Islet precursor cell (in vitro differentiated cells): ENCODE measurements at places on chromosomes 2 and 18.

DNA sequence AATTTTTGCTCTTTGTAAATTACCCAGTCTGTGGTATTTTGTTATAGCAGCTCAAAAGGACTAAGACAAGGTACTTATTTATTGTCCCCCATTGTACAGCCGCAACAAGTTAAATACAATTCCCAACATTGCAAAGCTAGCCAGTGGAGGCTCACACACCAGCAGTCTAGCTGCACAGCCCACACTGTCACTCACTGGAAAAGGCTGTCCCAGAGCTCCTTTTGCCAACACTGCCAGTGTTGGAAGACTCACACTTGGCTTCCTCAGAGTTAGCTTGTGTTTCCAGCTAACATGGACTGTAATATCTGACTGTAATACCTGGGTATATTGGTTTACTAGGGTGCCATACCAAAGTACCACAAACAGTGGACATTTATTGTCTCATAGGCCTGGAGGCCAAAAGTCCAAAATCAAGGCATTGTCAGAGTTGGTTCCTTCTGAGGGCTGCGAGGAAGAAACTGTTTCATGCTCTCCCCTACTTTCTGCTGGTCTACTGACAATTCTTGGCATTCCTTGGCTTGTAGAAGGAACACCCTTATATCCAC, 6.6 kb upstream of the DYM start:
- no peak for DNase-seq

GRCh38 chr18:44857744-44858491, 177.2 kb downstream of the SETBP1 start:
- DNase-seq: no peak

DNA sequence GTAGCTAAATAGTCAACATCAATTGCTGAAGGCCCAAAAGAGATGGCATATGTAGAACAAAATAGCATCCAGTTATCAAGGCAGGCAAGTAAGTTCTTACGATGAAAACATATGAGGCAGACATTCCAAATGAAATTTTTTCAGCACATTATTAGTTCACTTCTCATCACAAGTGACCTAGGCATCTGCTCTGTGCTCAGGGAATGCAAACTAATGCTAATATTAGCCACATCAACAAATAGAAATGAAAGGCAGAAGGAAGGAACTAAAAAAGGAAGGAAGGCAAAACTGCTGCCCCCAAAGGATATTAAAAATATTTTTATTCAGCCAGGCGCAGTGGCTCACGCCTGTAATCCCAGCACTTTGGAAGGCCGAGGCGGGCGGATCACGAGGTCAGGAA, 51.2 kb upstream of the ROCK1 start:
- no peak for DNase-seq

GRCh38 chr2:150125188-150125587, 362.3 kb downstream of the RND3 start:
- no peak for DNase-seq

DNA sequence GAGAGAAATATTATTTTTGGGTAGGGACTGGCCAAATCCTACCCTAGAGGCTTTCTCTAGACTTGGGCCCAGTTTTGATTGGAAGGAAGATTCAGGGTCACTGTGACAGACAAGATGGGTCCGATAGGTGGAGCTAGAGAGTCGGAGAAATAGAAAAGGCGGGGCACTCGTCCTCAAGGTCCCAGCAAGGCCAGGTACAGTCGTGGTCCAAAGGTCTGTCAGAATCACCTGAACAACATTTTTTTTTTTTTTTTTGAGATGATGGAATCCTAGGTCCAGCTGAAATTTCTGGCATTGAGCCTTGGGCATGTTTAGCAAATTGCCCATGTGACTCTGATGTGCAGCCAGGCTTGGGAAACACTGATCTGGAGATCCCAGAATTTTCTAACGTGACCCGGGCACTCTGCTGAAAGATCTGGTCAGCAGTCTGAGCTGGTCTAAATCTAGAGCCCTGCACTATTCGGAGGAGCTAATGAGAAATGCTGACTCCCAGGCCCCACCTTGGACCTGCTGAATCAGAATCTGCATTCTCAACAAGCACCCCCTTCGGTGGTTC, 23.0 kb upstream of the NTSR2 start:
- no peak for DNase-seq

DNA sequence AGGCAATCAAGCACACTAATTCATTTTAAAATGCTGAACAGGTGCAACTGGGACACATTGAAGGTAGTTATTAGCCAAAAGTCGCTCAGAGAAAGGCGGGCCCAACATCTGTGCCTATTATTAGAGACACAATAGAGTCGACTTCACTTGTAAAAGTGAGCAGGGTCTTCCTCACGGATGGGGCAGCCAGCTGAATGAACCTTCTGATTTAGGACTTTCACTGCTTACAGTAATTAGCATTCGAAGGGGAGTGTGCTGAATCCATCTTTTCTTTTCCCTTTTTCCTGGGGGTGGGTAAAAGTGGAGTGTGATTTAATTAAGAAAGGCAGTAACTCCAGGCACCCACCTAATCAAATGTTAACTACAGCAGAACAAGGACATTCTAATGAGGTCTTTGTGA, 677.7 kb downstream of the DCDC2C start:
- DNase-seq: no peak

- DNase-seq: peak; percentile 71
These were observed 119.3 kb upstream of the PKDCC start for GRCh38 chr2:41928526-41928925.

- no peak for DNase-seq
These were observed 39.6 kb upstream of the LDLRAD4 start for GRCh38 chr18:13178976-13179375.

DNA sequence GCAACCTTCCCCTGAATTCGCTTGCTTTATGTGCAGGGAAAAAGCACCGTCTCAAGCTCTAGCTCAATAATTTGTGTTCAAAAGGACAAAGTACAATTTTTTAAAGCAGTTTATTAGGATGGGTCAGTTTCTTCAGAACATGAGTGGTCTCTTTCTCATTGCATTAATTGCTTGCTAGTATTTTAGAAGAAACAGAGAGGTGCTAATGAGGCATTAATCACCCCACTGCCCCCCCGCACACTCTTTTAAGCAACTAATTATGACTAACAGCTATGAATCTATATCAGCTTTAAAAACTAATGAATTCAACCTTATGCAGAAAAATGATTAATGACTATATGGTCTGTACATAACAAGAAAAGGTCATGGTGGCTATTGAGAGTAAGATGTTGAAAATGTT, 262.1 kb upstream of the ST6GAL2 start:
- no peak for DNase-seq

DNA sequence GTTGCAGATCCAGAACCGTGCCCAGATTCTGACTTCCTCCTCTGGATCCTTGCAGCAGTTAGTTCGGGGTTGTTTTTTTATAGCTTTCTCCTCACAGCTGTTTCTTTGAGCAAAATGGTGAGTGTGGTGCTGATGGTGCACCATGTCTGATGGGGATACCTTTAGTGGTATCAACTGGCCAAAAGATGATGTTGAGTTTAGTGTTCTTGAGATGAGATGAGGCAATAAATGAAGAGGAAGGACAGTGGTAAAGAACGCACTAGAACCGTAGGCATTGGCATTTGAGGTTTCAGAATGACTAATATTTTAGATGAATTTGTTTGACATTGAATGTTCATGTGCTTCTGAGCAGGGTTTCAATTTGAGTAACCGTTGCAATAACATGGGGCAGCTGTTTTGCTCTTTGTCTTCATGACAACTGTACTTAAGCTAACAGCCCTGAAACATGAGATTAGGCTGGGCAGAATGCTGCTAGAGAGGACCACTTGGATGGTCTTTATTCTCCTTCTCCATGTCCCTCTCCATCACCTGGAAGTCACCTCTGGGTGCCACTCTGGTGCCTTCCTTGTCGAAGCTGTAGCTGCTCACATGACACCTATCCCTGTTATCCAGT, 3.9 kb downstream of the CTLA4 start:
- DNase-seq: no peak

- DNase-seq: peak; percentile 48
These were observed 317.1 kb downstream of the MYCN start for GRCh38 chr2:16257322-16258028.

GRCh38 chr2:32926708-32927084, 20.1 kb upstream of the LTBP1 start:
- peak; percentile 92 for DNase-seq

DNA sequence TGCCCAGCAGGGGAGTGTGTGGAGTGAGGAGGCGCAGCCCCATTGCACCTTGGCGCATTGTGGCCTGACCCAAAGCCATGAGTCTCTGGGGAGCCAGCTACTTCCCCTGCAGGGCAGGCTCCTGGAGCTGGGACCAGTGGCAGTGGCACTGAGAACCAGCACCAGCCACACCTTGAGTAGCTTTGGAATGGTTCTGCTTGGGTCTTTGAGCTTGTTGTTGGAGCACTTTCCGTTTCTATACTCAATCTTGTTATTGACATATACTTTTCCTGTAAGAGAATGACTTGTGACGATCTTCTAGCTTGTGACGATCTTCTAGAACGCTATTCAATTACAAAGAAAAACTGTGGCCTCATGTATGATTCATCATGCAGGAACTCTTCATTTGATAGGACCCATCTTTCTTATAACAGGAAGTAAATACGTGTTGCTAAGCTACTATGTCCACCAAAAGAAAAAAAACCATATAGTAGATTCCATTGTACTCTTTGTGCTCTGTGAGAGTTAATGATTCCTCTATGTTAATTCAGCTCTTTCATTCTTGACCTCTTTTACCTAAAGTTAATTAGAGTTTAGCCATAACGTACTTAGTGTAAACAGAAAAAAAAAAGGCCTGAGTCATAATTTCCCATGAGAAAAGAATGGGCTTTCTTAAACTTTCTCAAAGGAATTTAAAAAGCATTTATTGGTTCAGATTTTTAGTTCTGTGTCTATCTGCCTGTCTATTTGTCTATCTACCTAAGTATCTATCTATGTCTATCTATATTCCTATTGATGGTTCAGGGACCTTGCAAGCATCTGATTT, 113.1 kb downstream of the GATA6 start:
- no peak for DNase-seq

DNA sequence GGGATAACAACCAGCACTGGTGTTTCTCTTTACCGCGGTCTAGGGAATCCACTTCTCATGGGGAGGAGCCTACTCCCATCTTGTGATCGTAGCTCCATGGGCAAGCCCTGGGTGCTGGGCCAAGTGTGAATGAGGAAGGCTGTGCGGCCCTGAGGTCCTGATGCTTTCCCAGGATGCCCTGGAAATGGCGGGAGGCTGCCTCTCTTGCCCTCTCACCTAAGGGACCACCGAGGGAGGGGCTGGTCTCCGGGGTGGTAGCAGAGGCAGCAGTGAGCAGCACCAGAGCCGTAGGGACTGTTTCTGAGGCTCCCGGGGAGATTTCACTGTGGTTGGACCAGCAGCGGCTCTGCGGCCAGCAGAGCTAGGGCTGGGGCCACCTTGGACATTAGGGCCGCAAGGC, 15.5 kb upstream of the NPPC start:
- DNase-seq: no peak

- DNase-seq: no peak
These were observed 5.3 kb upstream of the KRCC1 start for GRCh38 chr2:88060907-88061275.

GRCh38 chr2:104312684-104313083, 541.2 kb upstream of the POU3F3 start:
- DNase-seq: no peak

DNA sequence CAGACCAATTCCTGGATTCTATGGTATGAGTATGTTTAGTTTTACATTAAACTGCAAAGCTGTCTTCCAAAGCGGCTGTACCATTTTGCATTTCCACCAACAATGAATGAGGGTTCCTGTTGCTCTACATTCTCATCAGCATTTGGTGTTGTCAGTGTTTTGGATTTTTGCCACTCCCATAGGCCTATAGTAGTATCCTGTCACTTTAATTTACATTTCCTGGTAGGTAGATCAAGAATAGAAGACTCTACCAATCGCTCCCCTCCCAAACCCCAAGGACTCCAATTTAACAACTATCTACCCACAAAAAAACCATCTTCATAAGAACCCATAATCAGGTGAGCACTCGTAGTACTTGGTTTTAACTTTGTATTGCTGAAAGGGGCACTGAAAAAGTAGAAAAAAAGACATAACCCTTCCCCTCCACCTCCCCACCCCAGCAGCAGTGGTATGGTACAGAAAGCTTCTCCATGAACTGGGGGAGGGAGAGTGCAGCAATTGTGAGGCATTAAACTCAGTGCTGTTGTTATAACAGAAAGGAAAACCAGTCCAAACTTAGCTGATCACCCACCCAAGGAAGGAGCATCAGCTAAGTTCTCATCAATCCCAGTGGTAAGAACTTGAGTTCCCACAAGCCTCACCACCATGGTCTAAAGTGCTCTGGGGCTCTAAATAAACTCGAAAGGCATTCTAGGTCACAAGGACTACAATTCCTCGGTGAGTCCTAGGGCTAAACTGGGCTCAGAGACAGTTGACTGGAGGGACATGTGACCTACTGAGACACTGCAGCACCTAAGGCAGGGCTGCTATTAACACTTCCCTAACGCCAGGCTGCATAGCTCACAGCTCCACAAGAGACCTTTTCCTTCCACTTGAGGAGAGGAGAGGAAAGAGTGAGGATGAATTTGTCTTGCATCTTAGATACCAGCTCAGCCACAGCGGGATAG, 35.5 kb upstream of the CYTIP start:
- no peak for DNase-seq

DNA sequence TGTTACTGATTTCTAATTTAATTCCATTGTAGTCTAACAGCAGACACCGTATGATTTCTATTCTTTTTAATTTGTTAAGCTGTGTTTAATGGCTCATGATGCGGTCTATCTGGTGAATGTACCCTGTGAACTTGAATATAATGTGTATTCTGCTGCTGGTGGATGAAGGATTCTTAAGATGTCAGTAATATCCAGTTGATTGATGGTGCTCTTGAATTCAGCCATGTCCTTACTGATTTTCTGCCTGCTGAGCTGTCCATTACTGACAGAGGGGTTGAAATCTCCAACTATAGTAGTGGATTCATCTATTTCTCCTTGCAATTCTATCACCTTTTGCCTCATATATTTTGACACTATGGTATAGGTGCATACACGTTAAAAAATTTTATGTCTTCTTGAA, 373.3 kb upstream of the RAB12 start:
- no peak for DNase-seq

- no peak for DNase-seq
These were observed 49.4 kb upstream of the FIGN start for GRCh38 chr2:163785162-163785561.

DNA sequence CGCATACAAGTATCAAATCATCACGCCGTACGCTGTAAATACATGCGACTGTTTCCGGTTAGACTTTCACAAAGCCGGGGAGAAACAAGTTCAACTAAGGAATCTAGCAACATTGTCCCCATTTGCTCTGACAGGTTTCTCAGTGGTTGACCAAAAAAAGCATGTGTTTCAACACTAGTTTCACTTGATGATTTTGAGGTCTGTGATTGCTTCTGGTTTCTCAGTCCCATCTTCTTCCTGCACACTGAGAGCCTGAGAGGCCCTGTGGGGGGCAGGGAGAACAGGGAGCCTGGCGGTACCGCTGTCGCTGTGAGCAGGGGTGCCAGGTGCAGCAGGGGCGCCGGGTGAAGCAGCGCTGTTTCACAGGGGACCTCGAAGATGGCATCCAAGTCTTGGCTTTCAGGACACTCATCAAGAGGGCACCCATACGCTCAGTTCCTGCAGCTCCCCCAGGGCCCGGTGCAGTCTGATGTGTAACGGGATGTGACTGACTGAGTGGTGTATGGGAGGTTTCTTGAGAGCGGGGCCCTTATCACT, 270.9 kb downstream of the TWIST2 start:
- DNase-seq: no peak

- no peak for DNase-seq
These were observed 10.2 kb upstream of the EIF2AK3 start for GRCh38 chr2:88637464-88637863.

- no peak for DNase-seq
These were observed 408.5 kb downstream of the FBXO15 start for GRCh38 chr18:73739098-73739497.
